ENCODE measurements at places on chromosomes 6 and 20.

- no peak for DNase-seq
Observed at GRCh38 chr20:53574259-53574789, 19.3 kb downstream of the ZNF217 start.

GRCh38 chr6:23535101-23535500, 590.9 kb upstream of the NRSN1 start:
- DNase-seq, result no peak

GRCh38 chr6:107353773-107354382, 105.5 kb downstream of the PDSS2 start:
- no peak for DNase-seq

- no peak for DNase-seq
Observed at GRCh38 chr6:42424906-42425474, 26.7 kb downstream of the TRERF1 start.

GRCh38 chr6:25560865-25561264, 91.2 kb upstream of the SCGN start:
- DNase-seq, result no peak

DNA sequence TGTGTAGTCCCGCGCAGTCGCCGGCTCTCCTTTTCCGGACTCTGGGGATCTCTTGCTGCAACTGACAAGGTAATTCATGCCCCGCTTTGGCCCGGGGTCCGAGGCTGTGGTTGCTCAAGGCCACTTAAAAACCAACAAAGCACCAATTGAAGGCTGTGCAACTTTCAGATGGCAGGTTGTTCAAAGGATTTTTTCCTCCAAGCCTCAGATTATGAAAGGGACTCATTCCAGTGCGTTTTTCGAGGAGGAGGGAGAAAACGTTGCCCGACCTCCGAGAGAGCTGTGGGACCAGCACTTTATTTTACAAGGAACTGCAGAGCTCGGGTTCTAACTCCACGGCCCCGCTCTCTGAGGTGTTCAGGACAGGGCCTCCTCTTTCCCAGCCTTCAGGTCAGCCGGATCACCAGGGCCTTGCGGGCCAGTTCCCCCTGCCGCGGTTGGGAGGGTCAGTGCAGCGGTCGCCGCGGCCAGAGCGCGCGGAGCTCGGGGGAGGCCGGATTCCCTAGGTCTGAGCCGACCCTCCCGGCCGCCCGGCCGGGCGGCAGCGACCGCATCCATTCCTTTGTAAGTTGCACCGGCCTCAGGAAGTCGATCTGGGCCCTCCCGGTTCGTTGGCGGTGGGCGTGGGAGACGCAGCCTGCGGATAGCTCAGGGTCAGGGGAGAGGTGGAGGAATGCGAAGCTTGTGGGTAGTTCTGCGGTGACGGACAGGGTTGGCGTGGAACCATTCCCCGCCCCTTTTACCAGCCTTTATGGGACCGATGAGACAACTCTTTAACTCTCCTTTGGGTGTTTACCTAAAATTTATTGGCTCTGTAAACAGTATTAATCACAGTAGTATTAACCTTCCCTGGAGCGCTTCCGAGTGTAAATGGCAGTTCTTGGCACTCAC, 1.6 kb downstream of the UTRN start:
- peak; percentile 85 for DNase-seq

DNA sequence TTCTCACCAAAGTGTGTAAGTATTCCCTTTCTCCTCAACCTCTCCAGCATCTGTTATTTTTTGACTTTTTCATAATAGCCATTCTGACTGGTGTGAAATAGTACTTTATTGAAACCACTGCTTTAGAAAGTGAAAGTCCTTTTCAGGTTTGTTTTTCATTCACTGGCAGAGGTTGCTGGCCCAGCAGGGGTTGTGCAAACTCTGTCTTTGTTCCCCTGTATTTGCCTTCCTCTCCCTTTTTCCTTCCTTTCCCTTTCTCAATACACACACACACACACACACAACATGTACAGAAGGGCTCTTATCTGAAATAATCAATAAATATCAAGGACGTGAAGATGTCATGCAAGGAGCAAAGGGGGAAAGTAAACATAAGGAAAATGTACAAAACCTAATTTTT, 99.8 kb downstream of the LY86 start:
- no peak for DNase-seq

- DNase-seq, result no peak
Observed at GRCh38 chr6:161027385-161027784, 35.8 kb downstream of the MAP3K4 start.

DNA sequence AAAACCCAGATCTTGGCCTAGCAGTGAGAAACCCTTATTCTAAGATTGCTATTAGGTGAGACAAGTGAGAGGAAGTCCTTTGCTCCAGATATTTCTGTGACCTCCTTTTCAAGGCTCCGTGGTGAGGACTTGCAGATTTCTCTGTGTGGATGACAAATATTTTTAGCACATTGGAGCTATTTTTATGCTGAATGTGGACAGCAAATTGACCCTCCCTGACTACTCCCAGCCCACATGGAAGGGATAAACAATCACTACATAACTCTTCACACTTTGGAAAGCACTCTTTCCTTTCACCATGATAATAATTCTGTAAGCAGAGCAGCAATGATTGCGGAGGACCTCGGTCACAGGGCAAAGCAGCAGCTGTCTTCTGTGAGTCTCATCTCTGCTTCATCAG, 88.0 kb upstream of the ADGRF1 start:
- DNase-seq, result no peak

DNA sequence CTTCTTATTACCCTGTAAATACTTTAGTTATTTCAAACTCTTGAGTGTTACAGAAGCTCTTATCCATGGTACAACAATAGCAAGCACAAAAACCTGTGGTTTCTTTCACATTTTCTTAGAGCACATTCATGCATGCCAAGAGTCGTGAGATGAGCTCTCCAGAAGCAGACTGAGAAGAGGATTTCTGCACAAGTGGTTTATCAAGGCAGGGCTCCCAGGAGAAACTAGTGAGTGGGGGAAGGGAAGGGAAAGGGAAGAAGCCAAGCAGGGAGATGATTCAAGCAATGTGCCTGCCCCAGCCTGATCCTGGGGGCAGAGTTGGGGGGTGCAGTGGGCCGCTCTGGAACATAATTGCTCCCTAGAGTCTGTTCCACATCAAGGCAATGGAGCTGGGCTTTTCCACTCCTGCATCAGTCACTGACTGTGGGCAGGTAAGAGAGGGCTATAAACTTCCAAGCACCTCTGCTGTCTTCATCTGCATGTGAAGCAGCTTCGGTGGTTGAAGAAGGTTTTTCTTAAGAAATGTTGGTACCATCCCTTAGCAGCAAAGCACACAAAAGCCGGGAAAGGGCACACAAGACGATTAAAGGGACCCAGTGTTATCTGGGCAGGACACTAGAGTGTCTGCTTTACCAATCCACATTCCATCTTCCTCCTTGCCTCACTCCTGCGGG, 152.1 kb downstream of the PLCB4 start:
- DNase-seq, result no peak

DNA sequence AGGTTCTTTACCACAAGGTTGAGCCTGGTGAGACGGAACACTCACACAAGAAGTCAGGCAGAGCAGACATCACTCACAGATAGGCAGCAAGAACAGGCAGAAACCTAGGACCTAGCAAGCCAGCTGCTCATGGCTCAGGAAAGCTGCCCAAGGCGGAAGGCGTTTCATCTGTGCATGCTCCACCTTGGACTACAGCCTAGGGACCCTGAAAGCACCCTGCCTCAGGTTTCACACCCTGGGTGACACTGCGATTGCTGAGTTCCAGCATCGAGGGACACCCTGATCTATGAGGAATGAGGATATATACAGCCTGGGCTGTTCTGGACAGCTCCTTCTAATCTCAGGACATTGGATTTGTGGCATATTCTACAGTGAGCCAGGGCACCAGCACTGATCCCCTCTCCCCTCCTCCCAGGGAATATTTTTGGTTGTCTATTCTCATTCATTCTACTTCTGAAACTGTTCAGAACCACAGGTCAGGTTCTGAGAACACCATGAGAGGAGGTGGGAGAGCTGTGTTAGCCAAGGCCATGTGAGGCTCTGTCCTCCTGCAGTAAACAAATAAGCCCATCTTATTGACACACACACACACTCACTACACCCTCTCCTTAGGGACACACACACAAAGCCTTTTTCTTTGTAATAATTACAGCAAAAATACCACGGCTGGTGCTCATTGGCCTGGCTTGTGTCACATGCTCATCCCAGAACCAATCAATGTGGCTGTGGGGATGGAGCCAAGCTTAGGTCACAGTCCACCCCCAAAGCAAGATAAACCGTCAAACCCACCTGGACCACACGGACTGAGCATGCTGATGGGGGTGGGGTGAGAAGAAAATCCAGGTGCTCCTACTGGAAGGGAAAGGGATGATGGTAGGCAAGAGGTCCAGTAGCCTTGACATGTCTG, 26.3 kb upstream of the PMEPA1 start:
- DNase-seq, result no peak
